ENCODE measurements at places on chromosomes 11 and 22.
A peak's percentile ranks its signal among the peaks of the same experiment; 100 is the strongest.

- DNase-seq, result peak; percentile 5
Measured at GRCh38 chr11:50174189-50174588, 141.5 kb downstream of the OR4C45 start.

- no peak for DNase-seq
Measured at GRCh38 chr22:23065495-23066122, 4.7 kb upstream of the GNAZ start.

DNA sequence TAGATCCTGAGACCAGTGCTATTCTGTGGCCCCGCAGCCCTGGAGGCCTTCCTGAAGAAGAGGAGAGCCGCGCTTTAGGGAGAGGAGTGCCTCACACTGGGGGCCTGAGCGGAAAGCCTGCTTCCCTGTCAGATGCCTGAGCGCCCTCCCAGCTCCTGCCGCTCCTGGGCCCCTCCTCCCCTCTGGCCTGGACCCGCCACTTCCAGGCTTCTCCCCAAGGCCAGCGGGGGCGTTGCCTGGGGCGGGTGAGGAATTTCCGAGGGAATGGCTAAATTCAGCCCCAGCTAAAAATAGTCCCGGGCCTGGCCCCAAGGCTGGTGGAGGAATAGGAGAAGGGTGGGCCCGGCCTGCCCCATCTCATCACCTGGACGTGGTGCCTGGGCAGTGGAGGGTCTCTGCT lies 15.4 kb downstream of the ARHGEF17 start:
- DNase-seq, result peak; percentile 92

DNA sequence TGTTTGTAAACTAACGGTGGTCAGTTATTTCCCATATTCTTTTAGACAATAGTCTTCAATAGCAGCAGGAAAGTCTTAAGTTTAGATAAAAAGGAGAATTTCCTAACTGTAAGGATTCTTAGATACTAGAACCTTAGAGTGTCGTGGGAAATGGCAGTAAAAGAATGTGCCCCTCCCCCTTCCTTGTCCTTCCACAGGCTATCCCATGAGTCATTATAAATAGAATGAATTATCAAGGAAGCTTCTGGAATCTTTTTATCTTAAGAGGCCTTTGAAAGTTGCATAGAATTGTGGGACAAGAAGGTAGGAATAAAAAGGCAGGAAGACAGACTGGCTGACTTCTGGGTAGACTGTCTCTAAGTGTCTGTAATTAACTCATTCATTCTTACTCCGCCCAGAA lies 165.2 kb upstream of the TBCEL start:
- DNase-seq, result peak; percentile 53

DNA sequence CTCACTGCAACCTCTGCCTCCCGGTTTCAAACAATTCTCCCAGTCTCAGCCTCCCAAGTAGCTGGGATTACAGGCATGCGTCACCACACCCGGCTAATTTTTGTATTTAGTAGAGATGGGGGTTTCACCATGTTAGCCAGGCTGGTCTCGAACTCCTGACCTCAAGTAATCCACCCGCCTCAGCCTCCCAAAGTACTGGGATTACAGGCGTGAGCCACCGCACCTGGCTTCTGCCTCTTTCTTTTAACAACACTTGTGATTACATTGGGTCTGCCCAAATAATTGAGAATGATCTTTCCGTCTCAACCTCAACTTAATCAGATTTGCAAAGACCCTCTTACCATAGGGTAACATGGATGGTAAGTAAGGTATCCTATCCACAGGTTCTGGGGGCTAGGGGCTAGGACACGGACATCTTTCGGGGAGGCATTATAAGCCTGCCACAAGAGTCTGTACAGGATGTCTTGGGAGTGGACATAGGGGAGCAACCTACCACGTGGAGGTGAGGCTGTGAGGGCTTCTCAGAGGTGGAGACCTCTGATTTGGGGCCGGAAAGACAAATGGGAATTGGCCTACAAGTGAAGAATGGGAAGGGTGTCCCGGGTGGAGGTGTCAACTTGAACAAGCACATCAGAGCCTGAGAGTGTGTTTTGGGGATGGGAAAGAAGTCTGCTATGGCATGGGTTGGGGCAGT lies 2.7 kb upstream of the CBX6 start:
- DNase-seq, result no peak

- no peak for DNase-seq
Measured at GRCh38 chr11:16040151-16040550, 316.2 kb downstream of the SOX6 start.

DNA sequence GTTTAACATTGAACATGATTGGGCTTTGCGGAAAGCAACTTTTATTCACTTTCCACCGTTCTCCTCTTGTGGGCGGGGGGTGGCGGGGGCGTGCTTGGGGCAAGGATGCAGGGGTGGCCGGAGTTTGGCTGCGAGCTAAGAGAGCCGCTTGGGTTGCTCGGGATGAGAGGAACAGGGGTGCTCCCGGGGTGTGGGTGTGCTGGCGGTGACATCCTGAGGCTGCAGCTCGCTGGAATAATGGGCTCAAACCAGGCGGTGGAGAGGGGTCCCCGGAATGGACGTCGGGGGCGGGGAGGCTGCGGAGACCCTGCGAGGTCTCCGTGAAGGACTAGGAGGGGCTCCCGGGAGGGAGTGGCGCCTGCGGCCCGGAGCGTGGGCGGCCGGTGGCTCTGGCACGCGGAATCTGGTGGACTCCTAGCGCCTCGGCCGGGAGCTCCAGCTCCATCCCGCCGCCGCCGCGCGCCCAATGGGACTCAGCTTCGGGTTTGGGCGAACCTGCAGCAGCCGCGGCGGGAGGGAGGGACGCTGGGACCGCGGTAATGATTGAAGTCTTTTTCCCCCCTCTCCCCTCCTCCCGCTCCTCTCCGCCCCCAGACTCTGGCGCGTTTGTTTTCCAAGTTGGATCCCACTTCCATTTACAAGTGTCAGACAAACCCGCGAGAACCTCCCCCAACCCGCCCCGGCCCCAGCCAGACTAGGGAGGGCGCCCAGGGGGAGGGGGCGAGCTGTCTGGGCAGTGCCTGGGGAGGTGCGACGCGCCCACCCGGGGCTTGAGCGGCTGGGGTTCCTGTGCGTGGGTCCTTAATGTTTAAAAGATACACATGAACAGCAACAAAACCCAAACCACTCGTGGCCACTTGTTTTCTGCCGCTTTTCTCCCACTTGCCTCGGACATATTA lies 2.0 kb downstream of the FAT3 start:
- DNase-seq, result peak; percentile 26

DNA sequence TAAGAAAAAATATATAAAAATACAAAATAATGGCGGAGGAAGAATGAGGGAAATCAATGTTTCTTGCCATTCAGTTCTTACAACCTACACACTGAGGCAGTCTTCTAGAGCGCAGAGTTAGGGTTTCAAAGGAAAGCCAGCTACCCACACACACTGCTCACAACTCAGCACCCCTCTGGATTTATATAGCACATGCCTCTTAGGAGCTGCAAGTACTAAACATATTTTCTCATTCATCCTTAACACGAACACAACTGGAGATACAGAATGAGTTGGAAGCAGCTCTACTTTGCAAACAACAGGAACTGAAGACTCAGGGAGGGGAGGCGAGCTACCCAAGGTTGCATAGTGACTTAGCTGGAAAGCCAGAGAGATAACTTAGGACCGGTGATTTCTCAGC lies 293.8 kb downstream of the CTTN start:
- no peak for DNase-seq

DNA sequence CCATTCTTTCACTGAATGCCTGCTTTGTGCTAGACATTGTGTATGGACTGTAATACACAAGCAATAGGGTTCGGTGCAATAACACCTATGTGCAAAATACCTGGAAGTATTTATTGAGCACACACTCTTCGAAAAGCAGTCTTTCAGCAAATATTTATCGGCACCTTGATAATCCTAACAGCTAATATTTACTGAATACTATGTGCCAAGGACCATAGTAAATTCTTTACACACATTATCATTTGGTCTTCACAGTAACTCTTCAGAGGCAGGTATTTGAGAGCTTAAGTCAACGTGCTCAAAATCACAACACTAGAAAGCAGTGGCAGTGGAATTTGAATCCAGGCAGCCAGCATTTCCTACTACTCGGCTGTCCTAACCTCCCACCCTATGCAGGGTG lies 2.2 kb downstream of the B3GNT6 start:
- DNase-seq, result no peak

- DNase-seq, result peak; percentile 16
Measured at GRCh38 chr11:78110830-78111229, 28.6 kb downstream of the ALG8 start.

- no peak for DNase-seq
Measured at GRCh38 chr11:72265951-72266350, 22.0 kb upstream of the PHOX2A start.

GRCh38 chr22:25084405-25085107 lies 115.1 kb upstream of the CRYBB3 start:
- no peak for DNase-seq

- peak; percentile 93 for DNase-seq
Measured at GRCh38 chr11:123473941-123474677, 44.0 kb downstream of the GRAMD1B start.

GRCh38 chr11:31814176-31814868 lies 3.2 kb upstream of the PAX6 start:
- DNase-seq, result no peak

DNA sequence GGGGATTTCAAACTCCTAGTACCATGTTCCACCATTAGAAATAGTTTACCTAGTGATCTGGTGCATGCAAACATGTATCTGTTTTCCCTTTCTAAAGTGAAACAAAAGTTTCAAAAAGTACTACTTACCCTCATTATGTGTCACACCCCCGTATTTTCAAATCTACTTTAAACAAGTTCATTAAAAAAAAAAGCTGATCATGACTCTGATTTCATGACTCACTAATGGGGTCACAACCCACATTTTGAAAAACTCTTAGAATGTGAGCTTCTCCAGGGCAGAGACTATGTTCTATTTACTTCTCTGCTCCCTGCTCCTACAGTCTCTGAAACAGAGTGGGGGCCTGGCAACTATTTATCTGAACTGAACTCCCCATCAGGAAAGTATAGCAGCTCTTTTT lies 18.2 kb downstream of the CHRM1 start:
- no peak for DNase-seq

GRCh38 chr11:82976786-82977185 lies 75.2 kb downstream of the DDIAS start:
- DNase-seq, result no peak

- DNase-seq, result no peak
Measured at GRCh38 chr11:107263844-107264563, 193.6 kb downstream of the CWF19L2 start.

GRCh38 chr11:3860375-3860774 lies 4.9 kb downstream of the STIM1 start:
- DNase-seq, result no peak

GRCh38 chr11:101215069-101215468 lies 85.5 kb upstream of the PGR start:
- no peak for DNase-seq

- DNase-seq, result no peak
Measured at GRCh38 chr11:12783765-12784164, 109.5 kb downstream of the TEAD1 start.

DNA sequence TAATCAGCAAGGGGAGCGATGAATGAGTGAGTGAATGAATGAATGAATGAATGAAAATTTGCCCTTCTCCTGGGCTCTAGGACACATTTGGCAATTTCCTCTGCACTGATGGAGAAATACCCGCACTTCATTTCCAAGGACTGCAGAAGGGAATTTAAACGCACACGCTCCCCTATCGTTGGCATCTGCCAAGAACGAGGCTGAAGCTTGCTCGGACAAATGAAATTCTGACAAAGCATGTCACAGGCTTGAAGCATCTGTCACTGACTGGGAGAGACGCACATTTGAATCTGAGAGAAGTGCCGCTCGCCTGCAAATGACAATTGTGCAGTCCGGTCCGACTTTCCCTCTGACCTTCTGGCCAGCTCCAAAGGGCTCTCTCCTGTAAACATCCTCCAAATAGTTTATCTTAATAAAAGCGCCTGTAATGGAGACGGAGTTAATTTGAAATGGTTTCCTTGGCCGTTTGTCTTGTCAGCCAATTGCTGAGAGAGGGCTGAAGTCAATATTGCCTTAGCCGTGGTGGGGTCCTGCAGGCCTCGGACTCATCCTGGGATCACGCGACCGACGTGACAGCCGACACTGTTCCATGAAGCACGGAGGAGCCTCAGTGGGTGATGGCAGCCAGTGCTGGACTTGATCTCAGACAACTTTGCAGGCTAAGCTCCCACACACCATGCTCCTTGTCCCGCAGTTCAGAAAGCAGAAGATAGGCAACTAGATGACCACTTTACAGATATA lies 260.7 kb downstream of the MN1 start:
- no peak for DNase-seq

DNA sequence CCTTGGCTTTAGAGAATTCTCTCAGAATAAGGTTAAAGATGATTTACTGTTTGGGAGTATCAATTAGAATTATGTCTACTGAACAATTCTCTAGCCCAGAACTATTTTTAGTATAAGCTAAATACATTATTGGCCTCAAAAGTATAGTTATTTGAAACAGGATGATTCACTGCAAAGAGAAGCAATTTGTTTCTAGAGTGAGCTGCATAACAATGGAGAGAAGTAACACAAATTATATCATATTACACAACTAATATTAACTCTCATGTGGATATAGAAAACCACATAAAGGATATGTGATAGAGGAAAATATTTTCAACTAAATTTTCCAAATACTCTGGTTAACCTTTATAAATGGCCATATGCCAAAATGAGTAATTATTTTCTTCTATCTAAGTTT lies 24.9 kb downstream of the PGM2L1 start:
- DNase-seq, result no peak

- no peak for DNase-seq
Measured at GRCh38 chr11:94455861-94456260, 37.8 kb downstream of the MRE11 start.
